ENCODE measurements at places on chromosomes 7 and 10.

DNA sequence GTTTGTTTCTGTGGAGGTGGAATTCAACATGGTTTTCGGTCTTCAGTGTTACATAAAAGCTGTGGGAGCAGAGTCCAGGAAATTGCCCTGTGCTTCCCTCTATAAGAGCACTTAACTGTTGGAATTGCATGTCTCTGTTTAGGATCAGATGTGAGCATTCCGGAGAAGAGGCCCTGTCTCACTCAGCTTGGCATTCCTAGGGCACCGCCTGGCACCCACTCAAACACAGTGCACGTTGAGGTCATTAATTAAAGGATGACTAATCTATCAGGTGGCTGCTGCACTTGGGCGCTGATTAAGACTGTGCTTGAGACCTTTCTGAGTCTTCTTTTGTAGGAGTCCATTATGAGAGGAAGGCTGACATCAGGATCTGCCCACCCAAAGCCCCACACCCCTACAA is 82.8 kb upstream of the VIPR2 start:
- no peak for DNase-seq

- DNase-seq = no peak
Measured at GRCh38 chr7:15648461-15648961, 38.0 kb downstream of the MEOX2 start.

DNA sequence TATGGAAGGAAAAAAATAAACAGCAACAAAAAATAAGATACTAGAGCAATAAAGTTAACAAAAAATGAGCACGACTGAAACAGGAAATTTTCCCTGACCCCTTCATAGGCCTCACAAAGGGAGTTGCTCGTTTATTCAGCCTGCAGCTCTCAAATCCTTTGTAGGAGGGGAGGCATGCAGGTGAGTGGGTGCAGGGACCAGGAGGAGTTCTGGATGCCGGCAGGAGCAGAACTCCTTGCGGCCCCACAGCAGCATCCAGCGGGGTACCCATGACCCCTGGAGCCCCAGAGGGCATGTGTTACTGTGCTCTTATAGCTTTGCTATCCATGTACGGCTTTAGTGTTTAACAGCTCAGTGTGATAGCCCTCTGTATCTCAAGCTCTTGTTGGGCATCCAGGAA is 5.8 kb downstream of the TAS2R39 start:
- no peak for DNase-seq

DNA sequence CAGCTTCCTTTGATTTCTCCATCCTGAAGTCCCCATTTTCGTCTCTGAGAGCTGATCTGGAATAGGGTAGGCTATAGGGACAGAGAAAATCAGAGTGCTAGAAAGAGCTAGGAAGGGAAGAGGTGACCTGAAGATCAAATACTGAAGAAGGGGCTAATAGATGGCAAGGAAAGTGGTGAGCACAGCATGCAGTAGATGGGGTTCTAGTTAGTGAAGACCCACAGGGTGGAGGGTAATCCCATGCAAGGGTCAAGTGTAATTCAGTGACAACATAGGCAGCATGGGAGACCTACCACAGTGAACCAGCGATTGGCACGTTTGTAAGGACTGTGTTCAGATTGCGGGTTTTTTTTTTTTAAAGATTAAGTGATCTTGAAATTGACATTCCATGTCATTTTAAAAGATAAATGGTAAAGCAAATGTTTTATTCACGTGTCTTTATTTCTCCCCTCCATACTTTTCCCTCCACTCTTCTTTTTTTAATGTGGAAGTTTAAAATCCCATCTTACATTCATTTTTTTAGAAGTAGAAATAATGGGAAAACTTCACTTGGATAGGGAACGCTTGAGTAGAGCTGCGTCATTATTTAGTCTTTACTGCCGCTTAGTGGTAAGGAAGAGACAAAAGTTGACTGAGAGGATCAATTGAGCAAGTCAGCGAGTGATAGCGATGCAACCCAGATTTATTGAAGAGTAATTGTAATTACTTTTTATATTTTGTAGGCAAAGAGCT is 21.0 kb upstream of the ABI1 start:
- DNase-seq = no peak

DNA sequence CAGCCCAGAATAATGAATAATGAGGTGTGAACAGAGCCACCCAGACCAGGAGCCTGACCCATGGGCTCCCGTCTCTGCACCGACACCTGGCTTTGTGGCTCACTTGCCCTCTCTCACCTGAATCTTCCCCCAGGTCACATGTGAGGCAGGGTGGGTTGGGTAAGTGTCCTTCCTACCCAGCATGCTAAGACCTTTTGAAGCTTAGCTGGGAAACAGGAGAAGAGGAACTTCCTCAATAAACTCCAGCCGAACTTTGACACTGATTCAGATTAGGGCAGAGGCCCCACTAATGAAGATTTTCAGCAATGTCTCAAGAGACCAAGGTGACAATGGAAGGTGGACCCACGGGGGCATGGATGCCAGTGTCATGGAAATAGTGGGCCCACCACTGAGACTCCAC is 46.6 kb upstream of the AQP1 start:
- no peak for DNase-seq

DNA sequence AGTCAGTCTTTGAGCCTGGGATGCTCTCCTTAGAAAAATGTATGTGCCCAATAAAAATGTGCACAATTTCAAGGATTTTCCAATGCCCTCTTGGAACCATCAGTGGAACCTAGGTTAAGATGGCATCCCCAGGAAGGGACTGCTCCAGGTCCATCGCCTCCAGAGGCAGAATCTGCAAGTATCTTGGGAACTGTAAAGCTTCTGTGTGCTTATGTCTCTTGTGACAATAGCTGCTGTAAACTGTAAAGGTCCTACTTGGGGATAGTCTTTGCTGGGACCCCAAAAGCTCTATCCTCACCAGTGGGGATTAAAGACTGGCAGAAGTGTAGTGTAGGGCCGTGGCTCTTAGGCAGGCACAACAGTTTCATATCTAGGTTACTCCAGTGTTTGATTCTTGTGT is 11.9 kb downstream of the DUSP5 start:
- DNase-seq = no peak

DNA sequence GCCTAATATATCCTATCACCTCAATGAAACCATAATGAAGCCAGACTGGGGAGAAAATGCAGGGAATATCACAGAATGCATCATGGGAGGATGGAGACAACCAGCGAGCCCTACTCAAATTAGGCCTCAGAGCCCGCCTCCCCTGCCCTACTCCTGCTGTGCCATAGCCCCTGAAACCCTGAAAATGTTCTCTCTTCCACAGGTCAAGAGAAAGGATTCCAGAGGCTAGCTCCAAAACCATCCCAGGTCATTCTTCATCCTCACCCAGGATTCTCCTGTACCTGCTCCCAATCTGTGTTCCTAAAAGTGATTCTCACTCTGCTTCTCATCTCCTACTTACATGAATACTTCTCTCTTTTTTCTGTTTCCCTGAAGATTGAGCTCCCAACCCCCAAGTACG is 31.5 kb downstream of the PRSS2 start:
- DNase-seq = no peak

DNA sequence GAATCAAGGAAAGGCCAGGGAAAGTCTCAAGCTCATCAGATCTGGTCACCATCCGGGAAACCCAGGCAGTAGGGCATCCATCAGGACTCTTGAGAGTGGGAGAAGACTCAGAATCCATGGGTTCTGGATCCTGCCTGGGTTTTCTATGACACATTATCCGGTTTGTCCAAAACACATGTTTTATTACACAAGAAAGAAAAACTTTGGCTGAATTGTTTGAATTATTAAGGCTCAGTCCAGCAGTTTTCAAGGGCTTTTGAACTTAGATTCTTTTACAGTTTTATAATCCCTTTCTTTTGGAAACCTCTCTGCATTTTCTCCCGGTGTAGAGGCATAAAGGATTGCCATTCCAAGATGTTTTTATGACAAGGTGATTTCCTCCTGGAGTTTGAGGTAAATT is 528.5 kb upstream of the MGMT start:
- DNase-seq = no peak

GRCh38 chr7:50821457-50822008 is 38.8 kb upstream of the GRB10 start:
- no peak for DNase-seq

- no peak for DNase-seq
Measured at GRCh38 chr7:99473315-99473596, 566 bp downstream of the ZNF789 start.

DNA sequence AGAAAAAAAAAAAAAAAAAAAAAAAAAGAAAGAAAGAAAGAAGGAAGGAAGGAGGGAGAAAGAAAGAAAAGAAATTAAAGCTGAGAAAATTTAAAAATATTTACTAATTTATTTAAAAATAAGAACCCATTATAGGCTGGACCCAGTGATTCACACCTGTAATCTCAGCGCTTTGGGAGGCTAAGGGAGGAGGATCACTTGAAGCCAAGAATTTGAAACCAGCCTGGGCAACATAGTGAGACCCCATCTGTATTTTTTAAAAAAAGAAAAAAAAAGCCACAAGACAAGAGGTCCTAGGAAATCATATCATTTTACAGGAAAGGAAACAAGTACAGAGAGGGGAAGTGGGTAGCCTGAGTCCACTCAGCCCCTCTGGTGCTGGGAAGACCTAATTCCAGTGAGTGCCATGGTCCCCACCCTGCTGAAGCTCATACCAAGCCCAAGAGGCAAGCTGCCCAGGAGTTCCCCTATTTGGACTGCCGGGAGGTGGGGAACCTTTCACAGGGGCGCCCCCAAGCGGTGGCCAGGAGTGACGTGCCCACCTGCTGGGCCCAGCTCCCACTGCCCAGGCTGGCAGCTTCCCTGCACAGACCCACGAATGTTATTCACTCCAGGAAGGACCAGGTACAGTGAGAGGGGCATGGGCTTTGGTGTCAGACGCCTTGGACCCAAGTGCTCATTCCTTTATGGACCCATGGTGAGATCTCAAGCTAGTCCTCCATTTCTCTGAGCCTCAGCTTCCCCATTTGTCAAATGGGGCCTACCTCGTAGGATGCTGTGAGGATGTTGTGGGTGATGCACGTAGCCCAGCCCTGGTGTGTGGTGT is 133.6 kb downstream of the ZMIZ1 start:
- no peak for DNase-seq

DNA sequence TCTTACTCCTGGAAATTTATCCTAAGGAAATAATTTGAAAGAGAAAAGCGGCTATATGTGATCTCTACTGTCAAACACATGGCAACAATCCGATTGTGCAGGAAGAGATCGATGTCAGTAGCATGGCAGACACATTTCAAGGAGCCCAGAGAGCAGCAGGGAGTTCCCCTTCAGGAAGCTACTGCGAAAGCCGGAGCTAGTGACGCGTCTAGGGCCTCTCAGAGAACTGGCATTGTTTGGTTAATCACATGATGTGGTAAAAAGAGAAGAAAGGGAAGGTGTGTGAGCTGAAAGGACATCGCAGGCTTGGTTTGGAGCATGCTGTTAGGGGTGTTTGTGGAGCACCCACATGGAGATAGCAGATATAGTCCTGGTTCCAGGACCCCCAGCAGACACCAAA is 74.9 kb downstream of the BEND7 start:
- DNase-seq = no peak

- DNase-seq = no peak
Measured at GRCh38 chr10:125592897-125593296, 90.1 kb downstream of the TEX36 start.

GRCh38 chr7:6212008-6212407 is 60.4 kb downstream of the CYTH3 start:
- no peak for DNase-seq

GRCh38 chr10:49298983-49299815 is at the start of gene C10orf71:
Gene C10orf71, plus strand, starts transcription at chr10:49299170. Its CDS starts 23,376 bp downstream, at chr10:49322546.
- no peak for DNase-seq

DNA sequence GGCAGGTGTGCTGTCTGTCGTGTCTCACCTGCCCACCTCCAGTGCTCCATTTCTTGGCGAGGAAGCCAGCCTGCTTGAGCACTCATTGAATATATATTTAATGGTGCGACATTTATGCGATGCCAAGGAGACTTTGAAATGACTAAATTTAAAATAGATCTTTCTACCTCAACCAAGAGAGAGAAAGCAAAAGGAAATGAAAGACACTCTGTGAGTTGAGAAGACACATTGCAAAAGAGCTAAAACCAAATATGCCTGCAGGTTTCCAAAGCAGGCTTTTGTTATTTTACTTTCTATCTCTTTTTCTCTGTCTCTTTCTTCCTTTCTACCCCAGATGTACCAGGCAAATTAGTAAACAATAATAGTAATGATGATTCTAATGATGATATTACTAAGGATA is 53.6 kb upstream of the AOAH start:
- DNase-seq = no peak

Measured in activated naive CD4-positive, alpha-beta T cell (primary cell).